Stimulated activated CD4-positive, alpha-beta T cell treated with anti-CD3 and anti-CD28 coated beads, Interleukin-15, amount 100 ng/mL, for 1 hour (primary cell): ENCODE measurements at places on chromosomes 5 and 9.

GRCh38 chr5:10975945-10976344 is 214.9 kb upstream of the DAP start:
- no peak for DNase-seq

GRCh38 chr5:72209147-72210115 is 102.2 kb downstream of the MAP1B start:
- no peak for DNase-seq

DNA sequence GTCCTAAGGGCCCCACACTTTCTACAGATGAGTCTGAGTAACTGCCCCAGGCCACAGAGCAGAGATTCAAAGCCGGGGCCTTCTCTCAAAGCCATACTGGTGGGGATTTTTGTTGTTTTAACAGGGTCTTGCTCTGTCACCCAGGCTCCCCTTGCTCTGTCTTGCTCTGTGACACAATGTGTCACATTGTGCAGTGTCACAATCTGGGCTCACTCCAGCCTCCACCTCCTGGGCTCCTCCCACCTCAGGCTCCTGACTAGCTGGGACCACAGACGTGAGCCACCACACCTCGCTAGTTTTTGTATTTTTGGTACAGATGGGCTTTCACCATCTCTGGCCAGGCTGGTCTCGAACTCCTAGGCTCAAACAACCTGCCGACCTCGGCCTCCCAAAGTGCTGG is 8.6 kb downstream of the AGPAT2 start:
- DNase-seq = no peak

DNA sequence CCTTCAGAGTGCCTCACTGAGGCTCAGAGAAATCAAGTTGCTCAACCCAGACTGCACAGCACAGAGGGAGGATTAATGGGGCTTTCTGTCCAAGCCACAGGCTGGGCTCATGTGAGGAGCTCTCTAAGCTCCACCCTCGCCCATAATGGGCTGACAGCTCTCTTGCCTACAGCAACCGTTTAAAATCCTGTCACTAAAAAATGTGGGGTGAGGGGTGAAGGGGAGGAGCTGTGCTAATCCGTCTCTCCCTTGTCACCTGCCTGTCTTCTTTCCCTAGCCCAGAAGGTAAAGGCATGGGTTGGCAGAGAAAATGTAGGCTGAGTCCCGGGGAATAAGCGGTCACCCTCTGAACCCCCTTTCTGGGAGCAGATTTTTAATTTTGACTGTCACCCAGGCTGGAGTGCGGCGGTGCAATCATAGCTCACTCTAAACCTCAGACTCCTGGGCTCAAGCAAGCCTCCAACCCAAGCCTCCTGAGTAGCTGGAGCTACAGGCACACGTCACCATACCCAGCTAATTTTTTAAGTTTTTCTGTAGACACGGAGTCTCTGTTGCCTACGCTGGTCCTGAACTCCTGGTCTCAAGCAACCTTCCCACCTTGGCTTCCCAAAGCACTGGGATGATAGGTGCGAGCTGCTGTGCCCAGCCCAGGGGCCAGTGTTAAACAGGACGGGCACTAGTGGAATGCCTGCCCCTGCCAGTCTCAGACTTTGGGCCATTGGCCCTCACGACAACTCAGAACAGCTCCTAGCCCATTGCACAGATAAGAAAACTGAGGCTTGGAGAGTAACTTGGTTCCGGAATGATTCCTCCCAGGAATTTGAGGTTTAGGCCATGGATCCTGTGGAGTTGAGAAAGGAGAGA is 89.5 kb downstream of the LMX1B start:
- no peak for DNase-seq

- DNase-seq = no peak
Measured at GRCh38 chr9:14043483-14043882, 270.5 kb downstream of the NFIB start.
